ENCODE measurements at places on chromosomes 12 and 14.
A peak's percentile ranks its signal among the peaks of the same experiment; 100 is the strongest.

GRCh38 chr12:62658910-62659309 lies 192.3 kb downstream of the MON2 start:
- DNase-seq, result no peak

DNA sequence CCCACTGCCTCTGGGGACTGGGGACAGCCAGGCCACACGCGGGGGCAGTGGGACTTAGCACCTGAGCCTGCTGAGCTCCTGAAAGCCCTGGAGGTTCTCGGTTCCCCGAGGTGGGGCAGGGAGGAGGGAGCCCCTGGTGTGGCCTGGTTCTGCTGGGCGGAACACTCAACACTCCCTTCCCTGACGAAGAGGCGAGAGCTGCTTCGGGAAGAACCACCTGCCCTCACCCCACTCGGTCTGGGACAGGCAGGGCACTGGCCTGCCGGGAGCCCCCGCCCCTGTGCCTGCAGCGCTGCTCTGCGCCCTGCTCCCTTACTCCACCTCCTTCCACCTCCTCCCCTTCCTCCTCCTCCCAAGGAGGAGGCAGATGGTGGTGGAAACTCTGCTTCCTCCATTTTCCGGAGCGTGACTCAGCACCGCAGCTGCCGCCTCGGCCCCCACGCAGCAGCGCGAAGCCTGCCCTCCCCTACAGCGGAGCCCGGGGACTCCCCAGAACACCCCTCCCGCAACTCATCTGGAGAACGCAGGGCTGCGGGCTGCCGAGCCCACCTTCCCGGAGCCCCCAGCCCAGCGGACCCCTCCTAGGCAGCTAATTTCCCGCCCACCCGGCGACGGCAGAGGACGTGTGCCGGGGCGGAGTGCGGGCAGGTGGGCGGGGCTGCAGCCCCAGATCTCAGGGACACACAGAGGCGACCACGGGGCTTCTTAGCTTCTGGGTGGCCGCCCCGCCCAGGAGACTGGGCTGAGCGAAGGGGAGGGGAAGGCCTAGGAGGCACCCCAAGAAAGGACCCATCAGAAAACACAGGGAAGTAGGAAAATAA lies 11.7 kb upstream of the INF2 start:
- peak; percentile 56 for DNase-seq

DNA sequence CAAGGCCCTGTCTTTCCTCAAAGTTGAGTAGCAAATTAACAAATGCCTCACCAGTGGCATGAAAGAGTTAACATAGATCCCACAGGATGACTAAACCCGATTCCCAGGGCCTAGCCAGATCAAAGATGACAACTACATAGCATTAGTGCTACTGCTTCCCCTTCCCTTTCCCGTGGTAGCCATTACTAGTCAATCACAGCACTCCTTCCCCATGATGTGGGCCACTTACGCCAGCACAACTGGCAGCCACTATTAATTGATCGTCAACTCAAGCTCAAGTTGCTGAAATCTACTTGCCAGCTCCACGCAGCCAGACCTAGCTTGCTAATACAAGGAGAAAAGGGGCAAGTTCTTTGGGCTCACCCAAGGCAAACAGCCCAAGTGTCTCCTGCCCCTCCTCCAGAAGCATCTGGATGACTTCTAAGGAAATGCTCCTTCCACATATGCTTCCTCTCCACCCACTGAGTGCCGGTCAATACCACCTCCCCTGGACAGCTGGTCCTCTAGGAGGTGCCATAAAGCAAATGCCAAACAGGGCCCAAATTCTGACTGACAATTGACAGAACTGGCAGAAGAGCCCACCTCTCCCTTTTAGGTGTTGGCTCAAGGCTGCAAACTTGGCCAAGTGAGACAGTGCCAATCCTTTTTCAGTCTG lies 72.6 kb downstream of the NUAK1 start:
- no peak for DNase-seq

DNA sequence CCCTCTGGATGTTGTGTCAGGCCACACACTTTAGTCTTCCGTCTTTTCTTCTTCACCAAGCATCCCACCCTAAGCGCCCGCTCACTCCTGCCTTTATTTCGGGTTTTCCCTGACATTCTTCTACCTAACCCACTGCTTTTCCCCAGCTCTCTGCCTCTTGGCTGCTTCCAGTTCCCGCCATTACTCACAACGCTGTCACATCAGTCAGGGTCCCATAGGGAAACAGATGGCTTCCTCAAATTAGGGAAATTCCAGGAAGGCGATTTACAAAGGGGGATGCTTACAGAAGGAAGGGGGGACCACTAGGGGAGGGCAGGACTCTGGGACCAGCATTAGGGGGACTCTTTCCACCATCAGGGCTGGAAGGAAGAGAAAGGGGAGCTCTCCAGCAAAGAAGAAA lies 9.2 kb upstream of the PPP1R13B start:
- no peak for DNase-seq

DNA sequence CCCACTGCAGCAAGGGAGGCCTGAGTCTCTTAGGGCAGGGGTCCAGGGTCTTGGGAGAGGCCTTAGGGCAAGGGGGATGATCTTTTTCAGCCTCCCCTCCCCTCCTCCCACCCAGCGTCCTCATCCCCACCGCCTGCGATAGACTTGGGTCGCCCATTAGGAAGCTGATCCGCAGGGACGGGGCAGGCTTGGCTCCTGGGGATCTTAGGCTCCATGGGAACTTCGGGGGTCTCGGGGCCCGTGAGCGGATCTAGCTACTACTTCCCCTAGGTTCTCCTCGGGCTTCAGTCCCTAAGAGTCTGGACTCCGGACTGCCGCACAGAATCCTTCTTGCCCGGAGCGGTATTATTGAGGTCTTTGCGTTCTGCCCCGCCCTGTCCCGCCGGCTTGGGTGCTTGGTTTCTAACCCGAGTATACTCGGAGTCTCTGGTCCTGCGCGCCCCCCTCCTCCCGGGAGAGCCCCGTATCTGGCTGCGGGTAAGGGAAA lies 2.2 kb upstream of the PTHLH start:
- DNase-seq, result no peak
